ENCODE measurements at places on chromosomes 5 and 9.

DNA sequence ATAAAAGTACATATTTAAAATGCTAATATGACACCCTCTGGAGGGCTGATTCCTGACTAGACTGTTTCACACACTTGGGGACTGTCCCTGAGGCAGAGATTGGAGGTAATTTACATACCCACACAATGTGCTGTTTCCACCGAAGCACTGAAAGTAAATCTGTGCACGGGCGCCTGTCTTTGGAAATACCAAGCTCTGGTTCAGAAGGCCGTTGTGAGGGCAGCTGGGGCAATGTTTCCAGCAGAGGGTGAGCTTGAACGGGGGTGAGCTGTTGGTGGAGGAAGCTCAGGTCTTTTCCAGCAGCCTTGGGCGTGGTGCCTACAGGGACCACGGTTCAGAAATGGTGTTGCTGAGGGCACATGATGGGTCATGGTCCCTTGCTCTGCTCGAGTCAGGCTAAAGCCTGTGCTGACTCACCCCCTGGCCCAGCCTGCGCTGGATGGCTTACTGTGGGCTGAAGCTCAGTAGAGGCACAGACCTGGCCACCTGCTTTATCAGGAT, 25.8 kb upstream of the HMCN2 start:
- DNase-seq, result no peak

DNA sequence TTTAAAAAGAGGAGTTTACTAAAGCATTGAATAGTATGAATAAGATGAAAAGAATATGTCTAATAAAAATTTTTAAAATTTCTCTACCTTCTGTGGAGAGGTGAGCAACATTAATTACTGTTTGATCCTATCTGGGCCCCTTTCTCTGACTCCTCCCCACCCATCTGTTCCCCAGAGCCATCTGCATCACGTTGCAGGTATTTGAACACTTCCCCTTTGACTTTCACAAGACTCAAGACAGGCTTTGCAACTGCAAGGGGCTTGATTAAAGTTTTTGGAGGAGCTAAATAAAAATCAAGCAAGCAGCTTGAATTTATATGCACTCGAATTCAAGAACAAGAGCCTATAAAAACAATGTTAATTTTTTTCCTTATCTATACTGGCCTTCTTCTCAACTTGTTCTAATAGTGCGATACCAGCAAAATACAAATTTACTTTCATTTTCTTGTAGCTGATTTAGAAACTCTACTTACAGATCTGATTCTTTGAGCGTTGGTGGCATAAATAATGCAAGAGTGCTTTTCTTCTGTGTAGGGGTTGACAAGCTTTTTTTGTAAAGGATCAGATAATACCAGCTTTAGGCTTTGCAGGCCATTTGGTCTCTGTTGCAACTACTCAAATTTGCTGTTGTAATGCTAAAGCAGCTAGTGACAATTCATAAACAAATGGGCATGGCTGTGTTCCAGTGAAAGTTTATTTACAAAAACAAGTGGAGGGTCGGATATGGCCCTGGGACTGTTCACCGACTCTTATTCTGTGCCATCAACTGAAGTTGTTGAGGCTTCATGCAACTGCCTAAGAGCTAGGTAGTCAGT, 21.2 kb downstream of the TXNDC8 start:
- no peak for DNase-seq

GRCh38 chr5:35009019-35009418, 38.7 kb downstream of the AGXT2 start:
- peak; percentile 10 for DNase-seq

DNA sequence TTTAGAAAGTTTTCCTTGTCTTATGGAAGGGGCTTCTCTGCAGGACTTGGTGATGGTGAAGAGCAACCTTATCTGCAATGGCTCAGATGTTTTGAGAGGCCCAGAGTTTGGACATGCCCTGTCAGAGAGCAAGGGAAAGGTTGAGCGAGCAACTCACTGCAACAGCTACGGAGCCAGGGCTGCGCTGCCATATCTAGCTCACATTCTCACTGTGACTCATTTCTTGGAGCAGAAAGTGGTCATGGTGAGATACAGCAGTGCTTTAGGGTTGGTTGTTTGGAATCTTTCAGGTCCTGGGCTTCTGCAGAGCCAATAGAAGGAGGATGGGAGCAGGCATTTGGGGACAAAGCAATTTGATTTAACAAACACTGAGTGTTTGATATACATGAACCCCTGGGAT, 12.3 kb downstream of the GLRA1 start:
- DNase-seq, result no peak

Measured in HFFc6 (cell line).